ENCODE measurements at places on chromosomes 4 and X. TPM values are rescaled to one million over a fixed set of nuclear protein-coding genes. Genes with fewer than 3 reads are reported as not detected.

Gene ZNF630
- 21.3 TPM for total RNA-seq

Gene SMIM43
- total RNA-seq, result 0.27 TPM

Gene LARP1B
- 44.4 TPM for total RNA-seq

DNA sequence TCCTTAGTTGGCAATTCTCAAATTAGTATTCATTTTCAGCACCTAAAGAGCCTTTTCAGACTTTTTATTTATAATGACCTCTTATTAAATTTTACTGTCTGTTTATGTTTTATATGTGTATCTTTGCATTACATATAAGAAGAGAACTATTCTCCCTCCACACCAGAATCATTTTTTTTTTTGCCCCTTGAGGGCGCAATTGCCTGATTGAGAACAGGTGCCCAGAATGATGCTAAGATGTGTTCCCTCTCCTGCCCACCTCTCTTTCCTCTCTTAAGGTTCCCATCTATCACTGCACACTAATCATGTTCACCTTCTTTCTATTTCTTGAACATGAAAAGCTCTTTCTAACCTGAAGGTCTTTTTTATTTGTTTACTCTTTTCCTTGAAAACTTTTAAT, 44.2 kb upstream of the ADAM29 start:
- no peaks in the 10 kb centered on the region for H3K4me1 ChIP-seq
- no peaks in the 10 kb centered on the region for H3K27me3 ChIP-seq
- no peaks in the 10 kb centered on the region for H3K36me3 ChIP-seq
- H3K27ac ChIP-seq, result no peak overlapping the region

DNA sequence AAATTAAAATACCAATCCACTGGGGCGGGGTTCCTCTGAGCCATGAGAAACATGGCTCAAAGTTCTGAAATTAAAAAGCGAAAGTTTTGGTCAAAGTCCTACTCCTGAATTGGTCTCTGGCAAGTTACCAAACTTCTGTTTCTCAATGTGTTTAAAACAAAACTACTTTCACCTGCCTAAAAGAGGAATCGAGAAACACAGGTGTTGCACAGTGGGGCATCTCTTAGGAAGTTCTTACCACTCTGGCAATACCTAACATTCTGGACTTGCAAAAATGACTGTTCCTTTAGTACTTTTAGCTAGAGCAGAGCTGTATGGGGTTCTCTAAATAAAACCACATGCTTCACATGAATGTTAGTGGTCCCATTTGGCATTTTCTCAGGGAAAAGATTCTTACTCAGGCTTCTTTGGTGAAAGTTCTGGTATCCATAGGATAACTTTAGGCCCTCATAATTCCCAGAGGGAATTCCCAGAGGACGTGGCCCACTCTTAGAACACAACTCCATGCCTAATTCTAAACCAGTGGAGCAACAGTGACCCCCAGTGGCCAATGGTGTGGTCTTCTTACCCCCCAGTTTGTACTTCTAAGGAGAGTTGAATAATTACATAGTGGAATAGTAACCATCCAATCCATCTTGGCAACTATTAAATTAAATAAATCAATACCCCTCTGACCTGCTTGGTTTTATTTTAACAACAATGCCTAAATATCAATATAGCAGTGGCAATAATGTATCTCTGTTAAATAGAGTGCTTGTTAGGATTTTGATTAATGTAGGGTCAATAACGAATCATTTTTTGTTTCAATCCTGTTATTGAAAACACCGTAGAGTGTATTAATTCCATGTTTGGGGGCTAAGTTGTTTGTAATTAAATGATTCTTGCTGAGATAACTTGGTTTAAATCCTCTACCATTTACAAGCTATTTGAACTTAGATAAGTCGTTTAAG, 21.9 kb downstream of the BMP3 start:
- DNase-seq, result peak; percentile 79
- H3K36me3 ChIP-seq, result no peaks in the 10 kb centered on the region
- peak overlapping the region; percentile 49 for H3K27ac ChIP-seq
- H3K4me3 ChIP-seq, result no peak overlapping the region
- H3K27me3 ChIP-seq, result no peaks in the 10 kb centered on the region
- H3K4me1 ChIP-seq, result peaks cover 6% of the 10 kb centered on the region

- H3K4me3 ChIP-seq, result no peak overlapping the region
- peaks cover 8% of the 10 kb centered on the region for H3K4me1 ChIP-seq
- H3K27me3 ChIP-seq, result no peaks in the 10 kb centered on the region
- peak overlapping the region; percentile 80 for H3K27ac ChIP-seq
- DNase-seq, result no peak
- H3K36me3 ChIP-seq, result no peaks in the 10 kb centered on the region
Measured at GRCh38 chrX:45505214-45505613, 304.5 kb upstream of the DIPK2B start.

DNA sequence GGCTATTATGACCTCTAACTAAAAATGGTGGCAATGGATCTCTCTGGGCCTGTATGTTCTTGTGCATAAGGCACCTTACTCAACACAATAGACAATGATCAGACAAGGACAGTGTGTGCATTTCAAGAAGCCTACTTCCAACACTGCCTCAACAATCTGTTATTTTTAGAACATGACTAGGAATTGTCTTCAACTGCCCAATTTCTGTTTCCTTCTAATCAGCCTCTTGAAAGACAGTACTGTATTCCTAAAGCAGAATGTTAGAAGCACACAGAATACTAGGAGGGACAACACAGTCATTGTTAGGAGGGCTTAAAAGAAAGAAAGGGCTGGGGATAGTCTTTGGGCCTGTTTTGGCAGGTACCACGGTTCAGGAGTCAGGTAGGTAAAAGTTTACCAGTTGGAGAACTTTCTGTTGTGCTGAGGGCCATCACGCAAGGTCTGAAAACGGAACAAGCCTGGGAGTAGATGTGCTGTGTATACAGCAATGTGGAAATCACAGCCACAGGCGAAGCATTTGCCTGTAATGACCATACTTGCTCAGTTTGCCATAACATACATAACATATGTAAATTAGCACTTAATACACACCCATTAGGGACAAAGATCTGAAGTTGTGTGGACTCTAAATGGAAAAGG, 100.8 kb upstream of the ATXN3L start:
- H3K27ac ChIP-seq, result no peak overlapping the region
- H3K36me3 ChIP-seq, result no peaks in the 10 kb centered on the region
- no peak overlapping the region for H3K4me3 ChIP-seq
- DNase-seq, result no peak
- H3K4me1 ChIP-seq, result no peaks in the 10 kb centered on the region

DNA sequence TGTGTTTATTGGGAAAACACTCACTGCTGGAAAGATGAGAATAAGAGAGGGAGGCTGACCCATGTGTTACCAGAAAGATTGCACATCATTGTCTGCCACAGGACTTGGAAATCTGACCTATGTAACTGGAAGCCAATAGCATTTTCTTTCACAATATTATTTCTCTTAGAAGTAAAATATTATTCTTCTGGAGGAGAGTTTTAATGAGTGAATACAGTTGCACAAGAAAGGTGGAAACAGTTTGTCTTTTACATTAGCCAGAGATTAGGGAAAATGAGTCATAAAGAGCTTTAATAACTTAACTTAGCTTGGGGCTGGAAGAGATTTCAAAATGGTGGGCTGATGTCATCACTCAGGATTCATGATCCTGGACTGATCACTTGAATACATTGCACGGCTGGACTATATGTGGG, 31.5 kb upstream of the LNX1 start:
- no peak overlapping the region for H3K4me3 ChIP-seq
- H3K27me3 ChIP-seq, result no peaks in the 10 kb centered on the region
- no peaks in the 10 kb centered on the region for H3K36me3 ChIP-seq
- H3K27ac ChIP-seq, result no peak overlapping the region

DNA sequence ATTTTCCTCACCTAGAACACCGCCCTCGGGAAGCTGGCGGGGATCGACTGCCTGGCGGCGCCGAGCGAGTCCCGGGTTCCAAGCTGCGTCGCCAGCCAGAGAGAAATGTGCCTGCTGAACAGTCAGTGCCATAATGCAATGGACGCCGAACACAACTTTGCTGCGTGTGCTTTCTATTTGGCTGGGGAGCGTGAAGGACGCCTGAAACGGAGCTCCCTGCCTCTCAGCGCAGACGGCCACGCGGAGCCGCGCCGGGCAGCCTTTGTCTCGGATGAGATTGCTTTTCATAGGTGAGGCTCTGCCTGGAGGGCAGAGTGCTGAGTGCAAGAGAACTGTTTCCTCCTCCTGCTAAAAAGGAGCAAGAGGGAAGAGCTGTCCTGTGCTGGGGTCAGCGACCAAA, 107.7 kb upstream of the BCOR start:
- H3K27me3 ChIP-seq, result no peaks in the 10 kb centered on the region
- no peak overlapping the region for H3K4me3 ChIP-seq
- no peak for DNase-seq
- H3K4me1 ChIP-seq, result no peaks in the 10 kb centered on the region
- H3K27ac ChIP-seq, result no peak overlapping the region

DNA sequence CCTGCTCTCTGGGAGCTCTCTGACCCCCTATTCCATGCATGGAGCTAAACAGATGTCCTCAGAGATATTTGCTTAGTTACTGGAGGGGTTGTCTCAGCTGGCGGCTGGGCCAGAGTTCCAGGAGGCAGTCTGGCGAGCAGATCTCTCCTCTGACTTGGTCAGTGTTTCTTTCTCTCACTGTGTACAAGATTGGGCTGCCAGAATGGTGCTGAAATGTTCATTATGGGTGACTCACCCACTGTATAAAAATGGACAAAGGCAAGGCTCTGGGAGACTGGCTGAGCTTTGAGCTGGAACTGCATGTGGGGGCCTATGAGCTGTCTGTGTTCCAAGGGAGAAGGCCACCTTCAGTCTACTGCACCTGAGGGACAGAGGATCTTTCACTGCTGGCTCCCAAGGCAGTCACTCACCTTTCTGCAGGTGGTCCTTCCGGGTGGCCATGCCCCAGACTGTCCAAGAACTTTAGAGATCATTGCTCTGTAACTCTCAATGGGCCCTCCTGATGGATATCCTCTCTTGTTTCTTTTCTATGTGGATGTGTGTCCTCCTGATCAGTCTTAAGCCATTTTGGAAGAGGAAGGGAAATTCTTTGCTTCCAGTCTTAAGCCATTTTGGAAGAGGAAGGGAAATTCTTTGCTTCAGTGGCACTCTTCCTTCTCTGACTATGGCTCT, 88.2 kb downstream of the CFAP299 start:
- no peak for DNase-seq
- no peak overlapping the region for H3K27ac ChIP-seq
- no peaks in the 10 kb centered on the region for H3K27me3 ChIP-seq

All from transverse colon (tissue), 4 donors.